ENCODE measurements at places on chromosomes 16 and 17.

DNA sequence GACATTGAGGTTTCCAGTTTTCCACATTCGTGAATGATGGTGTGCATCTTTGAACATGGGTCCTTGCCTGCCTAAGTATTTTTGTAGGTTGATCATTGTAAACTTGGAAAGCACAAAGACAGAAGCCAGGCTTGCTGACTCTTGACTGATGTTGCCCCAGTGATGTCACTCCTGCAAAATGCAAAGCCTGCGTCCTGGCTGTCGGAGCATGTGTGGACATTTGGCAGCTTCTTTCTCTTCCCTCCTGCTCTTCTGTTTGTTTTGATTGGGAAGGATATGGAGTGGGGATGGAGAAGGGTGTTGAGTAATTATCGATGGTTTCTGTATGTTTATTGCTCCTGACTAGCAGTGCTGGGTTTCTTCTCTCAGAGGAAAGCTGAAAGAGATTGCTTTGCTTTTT is 3.2 kb downstream of the NDE1 start:
- no peak for DNase-seq

DNA sequence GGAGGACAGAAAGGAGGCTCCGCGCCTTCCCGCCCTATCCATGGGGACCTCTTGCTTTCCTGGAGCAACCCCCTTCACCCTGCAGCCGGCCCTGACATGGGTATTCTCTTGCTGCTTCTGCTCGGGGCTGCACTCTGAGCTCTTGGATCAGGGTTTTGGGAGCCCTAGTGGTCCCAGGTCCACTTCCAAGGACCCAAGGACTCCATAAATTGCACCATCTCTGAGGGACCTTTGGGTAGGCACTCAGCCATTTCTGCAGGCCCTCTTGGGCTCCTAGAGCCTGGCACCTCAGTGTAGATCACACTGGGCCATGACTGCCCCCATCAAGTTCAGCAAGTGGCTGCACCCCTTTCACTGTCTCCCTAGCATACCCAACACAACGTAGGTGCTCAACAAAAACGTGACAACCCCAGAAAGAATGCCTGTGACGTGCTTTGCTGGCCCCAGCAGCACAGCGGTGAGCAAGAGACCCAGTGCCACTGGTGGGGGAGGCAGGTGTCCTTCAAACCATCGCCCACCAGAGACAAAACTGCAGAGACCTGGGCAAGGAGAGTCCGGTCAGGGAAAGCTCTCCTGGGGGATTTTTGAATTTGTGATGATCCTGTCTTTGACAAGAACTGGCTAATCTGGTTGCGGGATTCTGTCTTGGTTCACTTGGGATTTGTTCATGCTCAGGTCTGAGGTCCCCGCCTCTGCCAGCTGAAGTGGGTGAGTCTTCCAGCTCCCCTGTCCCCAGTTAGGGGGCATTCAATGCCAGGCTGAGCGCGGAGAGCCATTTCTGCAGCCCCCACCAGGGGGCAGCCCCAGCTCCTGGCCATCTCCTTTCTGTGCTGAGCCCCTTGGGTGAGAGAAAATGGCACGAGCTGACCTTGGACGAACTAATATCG is 2.5 kb upstream of the RAB11FIP4 start:
- DNase-seq = no peak

DNA sequence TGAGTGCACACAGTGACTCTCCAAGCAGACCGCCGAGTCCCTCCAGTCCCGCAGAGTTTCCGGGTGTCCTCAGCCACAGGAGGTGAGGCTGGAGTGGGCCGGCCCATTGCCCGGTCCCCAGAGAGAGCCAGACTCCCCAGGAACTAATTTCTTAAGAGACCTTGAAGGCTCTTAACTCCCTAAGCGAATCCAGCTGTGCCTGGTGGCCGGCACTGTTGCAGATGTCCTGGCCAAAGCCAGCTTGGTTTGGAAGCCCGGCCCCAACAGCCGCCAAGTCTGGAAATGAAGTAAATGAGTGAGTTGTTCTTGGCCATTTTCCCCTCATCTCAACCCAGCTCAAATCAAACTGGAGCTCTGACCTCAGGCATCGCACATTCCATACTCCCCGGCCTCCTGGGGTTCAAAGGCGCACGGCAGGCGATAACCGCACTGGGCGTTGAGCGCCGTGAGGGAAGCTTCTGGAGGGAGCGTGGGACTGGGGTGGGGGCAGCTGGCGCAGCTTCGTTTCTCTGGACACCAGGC is 42.0 kb downstream of the CMIP start:
- DNase-seq = no peak

GRCh38 chr17:58667934-58668597 is 23.8 kb downstream of the TEX14 start:
- DNase-seq = no peak

DNA sequence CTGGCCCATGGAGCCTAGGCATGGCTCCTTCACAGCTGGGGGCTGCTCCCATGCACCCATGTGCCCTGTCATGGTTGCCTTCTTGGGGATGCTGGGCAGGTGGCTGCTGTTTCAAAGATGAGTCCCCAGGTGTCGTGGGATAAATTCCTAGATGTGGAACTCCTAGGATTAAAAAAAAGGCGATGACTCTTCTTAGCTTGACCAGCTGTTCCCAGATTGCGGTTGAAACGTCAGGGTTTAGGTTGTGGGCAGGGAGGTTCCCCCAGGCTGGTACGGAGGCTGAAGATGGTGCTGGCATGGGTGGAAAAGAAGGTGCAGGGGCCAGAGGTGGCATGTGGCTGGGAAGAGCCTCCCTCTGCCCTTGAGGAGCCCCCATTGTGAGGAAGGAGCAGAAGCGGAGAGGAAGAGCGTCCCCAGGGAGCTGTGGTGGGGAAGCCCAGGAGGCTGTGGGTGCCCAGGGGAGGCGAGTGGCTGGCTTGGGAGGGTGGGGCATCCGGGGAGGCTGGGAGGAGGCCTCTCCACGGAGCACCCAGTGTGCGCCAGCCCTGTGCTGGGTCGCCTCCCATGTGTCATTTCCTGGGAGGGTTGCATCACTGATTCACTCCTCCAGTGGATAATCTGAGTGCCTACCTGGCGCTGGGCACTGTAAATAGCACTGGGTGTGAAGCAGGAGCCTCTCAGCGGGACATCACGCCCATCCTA is 7.5 kb upstream of the KCNJ12 start:
- DNase-seq = no peak

DNA sequence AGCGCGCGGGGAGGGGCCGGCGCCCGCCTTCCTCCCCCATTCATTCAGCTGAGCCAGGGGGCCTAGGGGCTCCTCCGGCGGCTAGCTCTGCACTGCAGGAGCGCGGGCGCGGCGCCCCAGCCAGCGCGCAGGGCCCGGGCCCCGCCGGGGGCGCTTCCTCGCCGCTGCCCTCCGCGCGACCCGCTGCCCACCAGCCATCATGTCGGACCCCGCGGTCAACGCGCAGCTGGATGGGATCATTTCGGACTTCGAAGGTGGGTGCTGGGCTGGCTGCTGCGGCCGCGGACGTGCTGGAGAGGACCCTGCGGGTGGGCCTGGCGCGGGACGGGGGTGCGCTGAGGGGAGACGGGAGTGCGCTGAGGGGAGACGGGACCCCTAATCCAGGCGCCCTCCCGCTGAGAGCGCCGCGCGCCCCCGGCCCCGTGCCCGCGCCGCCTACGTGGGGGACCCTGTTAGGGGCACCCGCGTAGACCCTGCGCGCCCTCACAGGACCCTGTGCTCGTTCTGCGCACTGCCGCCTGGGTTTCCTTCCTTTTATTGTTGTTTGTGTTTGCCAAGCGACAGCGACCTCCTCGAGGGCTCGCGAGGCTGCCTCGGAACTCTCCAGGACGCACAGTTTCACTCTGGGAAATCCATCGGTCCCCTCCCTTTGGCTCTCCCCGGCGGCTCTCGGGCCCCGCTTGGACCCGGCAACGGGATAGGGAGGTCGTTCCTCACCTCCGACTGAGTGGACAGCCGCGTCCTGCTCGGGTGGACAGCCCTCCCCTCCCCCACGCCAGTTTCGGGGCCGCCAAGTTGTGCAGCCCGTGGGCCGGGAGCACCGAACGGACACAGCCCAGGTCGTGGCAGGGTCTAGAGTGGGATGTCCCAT is 232.8 kb downstream of the SEC14L1 start:
- no peak for DNase-seq

DNA sequence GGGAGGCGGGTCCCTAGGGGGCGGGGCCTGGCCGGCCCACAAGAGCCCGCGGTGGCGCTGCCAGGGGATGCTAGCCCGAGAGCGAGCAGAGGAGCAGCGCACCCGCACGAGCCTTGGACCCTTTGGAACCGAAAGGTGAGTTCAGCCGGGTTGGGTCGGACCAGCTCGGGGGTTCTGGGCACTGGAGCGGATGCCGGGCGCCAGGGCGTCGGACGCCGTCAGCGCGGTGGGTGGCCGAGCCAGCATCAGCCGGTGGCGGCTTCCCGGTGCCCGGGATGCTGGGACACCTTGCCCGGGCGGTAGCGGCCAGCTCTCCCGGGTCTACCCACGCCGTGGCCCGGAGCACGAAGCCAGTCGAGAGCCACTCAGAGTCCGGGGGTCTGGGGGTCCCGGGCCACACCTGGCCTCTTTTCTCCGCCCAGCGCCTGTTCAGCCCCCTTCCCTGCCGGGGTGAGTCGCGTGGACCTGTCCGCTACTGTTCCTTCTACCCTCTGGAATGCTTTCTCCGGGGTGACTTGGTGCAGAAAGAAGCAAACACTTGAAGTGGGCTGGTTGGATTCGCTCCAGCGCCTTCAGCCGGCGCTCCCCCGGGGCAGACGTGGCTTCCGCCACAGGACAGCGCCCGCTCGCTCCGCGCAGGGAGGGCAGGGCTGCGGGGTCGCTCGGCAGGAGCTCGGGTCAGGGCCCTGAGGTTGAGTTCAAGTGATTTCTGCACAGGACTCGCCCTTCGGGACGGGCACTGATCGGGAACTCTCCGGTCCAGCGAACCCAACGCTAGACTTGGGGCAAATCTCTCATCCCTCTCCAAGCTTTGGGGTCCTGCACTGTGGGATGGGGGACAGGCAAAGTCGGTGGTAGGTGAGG is at the start of gene SCNN1G:
TSS of gene SCNN1G (plus strand) at position 67 of the 864 bp plus-strand sequence. CDS start 3,527 bp downstream, outside the sequence.
- DNase-seq = no peak

DNA sequence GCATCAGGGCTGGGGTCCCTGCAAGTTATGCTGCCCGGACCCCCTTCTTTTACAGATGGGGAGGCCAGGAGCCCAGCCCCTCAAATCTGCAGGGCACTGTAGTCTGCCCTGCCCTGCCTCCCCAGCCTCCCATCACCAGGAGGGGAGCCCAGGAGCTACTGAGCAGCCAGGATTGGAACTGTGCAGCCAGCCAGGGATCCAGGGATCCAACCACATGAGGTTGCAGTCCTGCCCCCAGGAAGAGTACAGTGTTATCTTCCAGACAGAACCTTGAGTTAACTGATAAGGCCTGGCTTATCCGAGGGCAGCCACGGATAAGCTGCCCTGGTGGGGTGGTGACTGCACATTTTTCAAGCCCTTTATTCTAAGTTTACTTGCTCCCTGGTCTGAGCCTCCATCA is 11.4 kb upstream of the NDRG4 start:
- no peak for DNase-seq

DNA sequence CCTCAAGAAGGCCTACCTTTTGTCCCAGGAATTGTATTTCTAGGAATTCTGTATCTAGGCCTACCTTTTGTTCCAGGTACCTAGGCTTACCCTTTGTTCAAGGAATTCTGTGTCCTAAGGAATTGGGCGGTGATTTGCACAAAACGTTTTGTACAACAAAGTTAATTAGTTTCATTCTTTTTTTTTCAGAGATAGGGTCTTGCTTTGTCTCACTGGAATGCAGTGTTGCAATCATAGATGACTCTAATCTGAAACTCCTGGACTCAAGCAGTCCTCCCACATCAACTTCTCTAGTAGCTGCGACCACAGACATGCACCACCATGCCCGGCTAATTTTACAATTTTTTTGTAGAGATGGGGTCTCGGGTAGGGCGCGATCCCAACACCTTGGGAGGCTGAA is 7.0 kb downstream of the CDR2L start:
- peak; percentile 56 for DNase-seq

DNA sequence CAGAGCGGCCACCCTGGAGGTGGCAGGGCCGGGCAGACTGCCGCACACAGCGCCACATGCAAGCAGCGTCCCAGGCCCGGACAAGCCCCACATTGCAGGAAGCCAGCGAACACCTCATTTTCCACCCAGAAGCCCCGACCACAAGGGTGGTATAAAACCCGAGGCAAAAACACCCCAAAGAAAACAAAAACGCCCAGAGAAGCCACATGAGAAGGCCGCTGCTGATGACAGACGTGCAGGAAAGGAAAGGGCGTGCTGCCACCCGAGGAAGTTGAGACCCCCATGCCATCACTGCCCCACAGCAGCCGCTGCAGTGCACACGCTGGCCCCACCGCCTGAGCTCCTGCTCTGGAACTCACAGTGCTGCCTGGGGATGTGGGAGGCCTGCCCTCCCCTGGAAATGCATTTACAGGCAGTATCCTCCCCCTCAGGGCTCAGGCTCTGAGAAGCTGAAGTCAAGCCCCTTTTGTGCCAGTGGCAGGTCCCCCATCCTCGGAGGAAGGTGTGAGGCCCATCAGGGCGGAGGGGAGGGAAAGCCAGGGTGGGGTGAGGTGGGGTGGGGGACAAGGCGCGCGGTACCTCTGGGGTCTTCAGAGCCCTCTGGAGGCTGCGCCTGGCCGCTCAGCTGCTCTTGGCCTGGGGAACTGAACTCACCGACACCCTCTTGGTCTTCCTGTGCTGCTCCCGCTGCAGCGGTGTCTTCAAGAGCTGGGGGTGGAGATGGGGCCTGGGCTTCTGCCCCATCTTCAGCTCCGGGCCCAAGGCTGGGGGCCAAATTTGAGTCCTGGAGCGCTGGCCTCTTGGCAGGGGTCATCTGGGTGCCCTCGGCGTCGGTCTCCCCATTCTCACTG is 62.0 kb downstream of the IL21R start:
- DNase-seq = no peak

GRCh38 chr16:86949116-86949515 is 368.1 kb downstream of the C16orf95 start:
- DNase-seq = no peak

DNA sequence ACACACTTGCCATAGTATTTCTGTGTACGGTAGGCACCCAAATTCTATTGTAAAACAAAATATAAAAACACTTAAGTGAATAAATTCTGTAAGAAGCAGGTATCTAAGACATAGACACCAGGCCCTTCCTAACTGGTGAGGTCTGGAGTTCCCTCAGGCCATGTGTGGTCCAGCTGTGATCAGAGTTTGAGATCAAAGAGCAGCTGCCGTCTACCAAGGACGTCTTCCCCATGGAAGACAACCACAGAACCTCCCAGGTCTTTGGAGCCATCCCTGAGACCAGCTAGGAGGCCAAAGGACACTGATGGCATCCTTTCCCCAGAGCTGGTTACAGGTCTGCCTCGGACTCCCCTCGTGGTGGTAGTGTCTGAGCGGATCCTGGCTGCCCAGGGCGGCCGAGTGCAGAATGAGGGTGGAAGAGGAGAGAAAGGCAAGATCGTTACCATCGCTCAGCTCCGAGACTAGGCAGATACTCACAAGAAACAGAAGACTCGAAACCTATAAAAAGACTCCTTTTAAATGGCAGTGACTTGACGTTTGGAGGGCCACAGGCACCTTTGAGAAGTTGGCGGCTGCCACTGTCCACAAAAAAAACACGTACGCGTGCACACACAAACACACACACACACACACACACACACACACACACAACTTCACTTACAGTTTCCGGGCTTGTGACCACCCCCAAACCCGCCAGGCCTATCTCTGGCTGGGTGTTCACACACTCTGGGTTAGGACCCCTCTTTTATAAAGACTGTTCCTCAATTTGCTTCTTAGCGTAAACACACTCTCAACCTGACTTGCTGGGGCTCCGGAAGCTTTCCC is 7.5 kb downstream of the TIMP2 start:
- no peak for DNase-seq

Measured in kidney epithelial cell (primary cell).